ENCODE measurements at places on chromosomes 5 and 9.

DNA sequence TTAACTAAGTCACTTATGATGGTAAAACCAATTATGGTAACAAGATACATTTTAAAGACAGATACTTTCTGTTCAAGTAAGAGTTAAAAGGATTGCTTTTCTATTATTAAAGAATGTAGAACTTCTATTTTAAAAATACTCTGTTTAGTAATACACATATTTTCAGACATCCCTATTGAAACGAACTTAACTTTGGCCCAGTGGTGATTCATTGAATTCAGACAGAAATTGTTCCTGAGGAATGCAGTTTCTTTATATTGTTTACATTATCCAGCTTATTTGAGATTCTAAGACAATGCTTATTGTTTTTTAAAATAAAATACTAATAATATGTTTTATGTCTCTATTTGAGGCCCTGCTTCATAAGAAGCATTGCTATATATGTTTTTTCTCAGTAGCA is 816.4 kb downstream of the SEMA5A start:
- peak; percentile 63 for DNase-seq

GRCh38 chr9:136522314-136523237 is 23.3 kb downstream of the NOTCH1 start:
- no peak for DNase-seq

- no peak for DNase-seq
These were observed 397.6 kb upstream of the IRX1 start for GRCh38 chr5:3198074-3198449.

DNA sequence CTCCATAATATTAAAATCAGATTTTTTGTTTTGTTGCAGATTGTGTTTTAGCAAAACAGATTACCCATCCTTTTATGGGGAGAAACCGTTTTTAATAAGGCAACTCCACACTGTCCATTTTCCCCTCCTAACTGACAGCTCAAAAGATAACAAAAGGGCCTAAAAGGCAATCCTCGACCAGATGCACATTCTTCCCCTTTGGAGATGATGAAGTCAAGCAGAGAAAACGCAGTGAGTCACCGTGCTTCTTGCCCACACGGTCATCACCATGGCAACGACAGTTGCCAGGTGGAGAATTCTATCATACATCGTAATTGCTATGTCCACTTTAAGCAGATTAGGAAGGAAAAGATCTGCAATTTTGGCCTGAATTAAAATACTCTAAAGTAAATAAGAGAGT is 96.4 kb downstream of the DIRAS2 start:
- DNase-seq: peak; percentile 67

DNA sequence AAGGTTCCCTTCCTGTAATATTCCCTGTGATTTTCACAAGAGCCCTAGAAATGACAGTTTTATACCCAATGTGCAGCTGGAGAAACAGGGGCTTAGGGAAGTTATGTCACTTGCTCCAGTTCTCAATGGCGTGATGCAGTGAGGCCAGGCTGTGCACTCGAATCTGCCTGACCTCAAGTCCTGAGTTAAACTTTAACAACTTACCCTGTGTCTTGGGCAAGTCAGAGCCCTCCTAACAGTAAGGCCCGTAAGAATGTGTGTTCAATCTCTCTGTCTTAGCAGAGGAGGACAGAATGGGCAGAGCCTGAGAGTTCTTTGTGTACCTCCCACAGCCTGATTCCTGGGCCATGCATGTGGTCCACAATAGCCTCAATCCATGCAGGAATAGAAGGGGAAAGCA is 181.1 kb downstream of the TRIM32 start:
- DNase-seq: no peak

GRCh38 chr9:306907-307306 is 92.2 kb downstream of the DOCK8 start:
- no peak for DNase-seq

DNA sequence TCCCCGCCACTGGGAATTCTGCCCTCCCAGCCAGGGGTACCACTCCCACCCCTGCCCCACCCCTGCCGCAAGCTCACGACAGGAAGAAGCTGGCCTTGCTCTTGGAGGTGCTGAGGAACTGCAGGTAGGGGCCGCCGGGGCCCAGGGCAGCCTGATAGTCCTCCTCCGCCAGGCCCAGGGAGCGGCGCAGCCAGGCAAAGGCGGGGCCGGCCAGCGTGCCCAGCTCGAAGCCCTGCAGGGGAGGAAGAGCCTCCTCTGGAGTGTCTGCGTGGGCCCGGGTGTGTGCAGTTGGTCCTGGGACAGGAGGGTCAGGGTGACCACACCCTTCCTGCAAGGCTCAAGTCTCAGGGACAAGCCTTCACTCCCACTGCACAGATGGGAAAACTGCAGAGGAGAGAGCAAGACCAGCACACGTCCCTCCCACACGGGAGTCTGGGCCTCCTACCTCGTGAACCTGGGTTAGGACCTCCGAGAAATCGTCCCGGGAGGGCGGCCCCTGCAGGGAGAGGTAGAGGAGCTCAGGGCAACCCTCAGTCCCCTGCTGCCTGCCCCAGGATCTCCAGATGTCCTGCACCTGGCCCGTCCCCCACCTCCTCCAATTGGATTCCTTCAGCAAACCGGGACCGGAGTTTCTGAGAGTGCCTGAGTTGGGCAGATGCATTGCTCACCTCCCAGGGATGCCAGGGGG is 2.4 kb downstream of the PIP5KL1 start:
- DNase-seq: no peak

GRCh38 chr5:127666043-127666716 is 17.3 kb downstream of the CTXN3 start:
- peak; percentile 56 for DNase-seq

DNA sequence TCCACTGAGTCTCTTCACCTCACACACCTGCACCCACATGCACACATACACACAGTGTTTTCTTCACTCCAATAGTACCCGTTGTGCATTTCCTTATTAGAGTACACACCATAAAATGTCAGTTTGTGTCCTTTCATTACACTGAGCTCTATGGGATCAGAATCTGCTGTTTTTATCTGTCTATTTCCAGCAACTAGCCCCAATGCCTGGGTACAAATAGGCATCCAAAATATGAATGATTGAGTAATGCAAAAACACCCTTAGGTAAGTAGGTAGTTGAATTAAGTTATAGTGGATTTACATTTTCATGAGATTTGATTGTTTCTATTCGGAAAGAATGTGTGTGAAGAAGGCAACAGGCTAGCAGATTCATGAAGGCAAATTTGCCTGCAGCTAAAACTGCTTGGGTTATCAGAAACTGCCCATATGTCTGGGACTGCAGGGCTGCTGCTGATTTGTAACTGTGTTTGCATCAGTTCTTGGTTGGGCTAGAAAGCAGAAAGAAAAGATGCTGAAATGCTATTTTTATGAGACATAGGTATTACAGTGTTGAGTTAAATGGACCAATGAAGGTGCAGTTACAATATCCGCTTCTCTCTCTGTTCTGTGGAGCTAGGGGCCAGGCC is 26.9 kb downstream of the PPP3R2 start:
- DNase-seq: no peak

- no peak for DNase-seq
These were observed 41.0 kb downstream of the FXN start for GRCh38 chr9:69076550-69076949.

GRCh38 chr9:129306318-129306973 is 128.4 kb upstream of the IER5L start:
- DNase-seq: no peak

GRCh38 chr9:81562231-81563019 is 126.9 kb downstream of the TLE1 start:
- DNase-seq: peak; percentile 91

- DNase-seq: no peak
These were observed 432.0 kb downstream of the CAAP1 start for GRCh38 chr9:26460624-26461023.

- DNase-seq: peak; percentile 92
These were observed 41.4 kb upstream of the TIFAB start for GRCh38 chr5:135493406-135494180.
